ENCODE measurements at places on chromosomes 7 and 10.
A peak's percentile ranks its signal among the peaks of the same experiment; 100 is the strongest.

DNA sequence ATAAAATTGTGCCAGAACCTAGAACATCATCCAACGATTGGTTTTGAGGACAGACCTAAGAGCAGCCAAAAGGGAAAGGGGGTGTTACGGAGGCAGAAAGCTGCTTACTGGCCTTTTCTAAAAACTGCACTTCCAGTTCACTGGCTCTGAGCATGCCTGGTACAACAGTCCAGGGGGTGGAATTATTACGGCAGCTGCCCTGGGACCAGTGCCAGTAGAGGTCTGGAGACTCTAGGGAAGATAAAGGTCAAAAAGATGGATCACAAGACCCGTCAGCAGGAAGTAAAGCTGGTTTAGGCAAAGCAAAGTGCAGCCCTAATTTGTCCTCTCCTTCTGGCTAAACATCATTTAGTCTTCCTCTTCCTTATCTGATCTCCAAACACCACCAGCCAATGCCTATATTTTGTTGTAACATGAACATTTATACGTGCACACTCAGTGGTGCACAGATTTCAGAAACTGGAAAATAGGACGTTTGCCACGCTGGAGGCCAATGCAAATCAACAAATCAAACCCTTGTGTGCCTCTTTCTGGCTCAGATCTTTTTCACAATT is 216.4 kb upstream of the DPP6 start:
- DNase-seq = no peak

DNA sequence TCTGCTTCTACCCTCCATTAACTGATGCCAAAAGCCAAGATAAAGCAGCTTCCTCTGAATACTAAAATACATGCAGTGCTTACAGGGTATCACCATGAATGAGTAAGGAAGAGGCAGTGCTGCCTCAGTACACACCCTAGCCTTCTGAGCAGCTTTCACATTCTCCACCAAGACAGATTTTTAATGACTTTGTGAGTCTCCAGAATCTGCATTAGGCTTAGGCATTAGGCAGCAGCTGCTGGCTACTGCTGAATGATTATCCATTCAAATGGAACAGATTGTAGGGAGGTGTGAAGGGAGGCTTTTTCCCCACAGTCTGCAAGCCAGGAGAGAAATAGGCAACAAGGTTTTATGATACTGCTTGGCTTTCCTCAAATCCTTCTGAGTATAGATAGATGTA is 1226.7 kb upstream of the LRRN3 start:
- no peak for DNase-seq

- no peak for DNase-seq
Measured at GRCh38 chr10:27771231-27771630, 25.6 kb upstream of the MKX start.

DNA sequence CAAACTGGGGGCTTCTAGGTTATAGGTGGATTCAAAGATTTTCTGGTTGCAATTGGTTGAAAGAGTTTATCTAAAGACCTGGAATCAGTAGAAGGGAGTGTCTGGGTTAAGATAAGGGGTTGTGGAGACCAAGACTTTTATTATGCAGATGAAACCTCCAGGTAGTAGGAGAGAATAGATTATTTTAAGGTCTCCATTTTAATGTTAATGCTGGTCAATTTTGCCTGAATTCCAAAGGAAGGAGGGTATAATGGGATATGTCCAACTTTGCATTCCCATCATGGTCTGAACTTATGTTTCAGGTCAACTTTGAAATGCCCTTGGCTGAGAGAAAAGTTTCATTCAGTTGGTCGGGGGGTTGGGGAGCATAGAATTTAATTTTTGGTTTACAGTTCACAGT is 44.3 kb upstream of the SEMA3E start:
- DNase-seq = no peak

GRCh38 chr7:47091141-47091540 is 490.8 kb downstream of the TNS3 start:
- no peak for DNase-seq

GRCh38 chr7:22876986-22877729 is 54.5 kb upstream of the TOMM7 start:
- no peak for DNase-seq

DNA sequence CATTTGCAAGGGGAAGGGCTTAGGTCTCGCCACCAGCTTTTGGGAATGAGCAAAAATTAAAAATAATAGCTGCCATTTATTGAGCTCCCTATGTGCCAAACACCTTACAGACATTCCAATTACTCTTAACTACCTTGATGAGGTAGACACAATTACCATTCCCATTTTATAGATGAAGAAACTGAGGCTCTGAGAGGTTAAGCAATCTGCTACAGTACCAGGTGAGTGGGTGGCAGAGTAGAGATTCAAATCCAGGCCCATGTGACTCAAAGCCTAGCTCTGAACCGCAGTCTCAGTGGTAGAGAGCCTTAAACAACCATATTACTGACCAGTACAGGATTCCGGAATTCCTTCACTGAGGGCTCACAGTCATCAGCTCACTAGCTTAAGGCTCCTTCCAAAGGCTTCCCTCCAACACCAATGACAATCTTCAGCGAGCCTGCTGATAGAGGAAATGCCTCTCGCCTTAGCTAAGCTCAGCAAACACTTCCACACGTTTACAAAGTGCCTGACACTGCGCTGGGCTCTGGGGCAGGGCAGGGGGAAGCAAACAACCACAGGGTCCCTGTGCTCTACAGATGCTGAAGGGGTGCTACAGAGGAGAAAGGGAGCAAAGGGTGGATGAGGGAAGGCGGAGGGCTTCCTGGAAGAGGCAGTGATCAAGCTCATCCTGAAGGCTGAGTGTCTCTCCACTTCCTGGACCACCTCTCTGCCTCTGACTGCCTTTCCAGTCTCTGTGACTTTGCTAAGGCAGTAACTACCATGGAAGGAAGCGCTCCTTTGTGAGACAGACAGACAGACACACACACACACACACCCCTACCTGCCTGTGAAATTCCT is 7.4 kb downstream of the LRRC20 start:
- DNase-seq = no peak

DNA sequence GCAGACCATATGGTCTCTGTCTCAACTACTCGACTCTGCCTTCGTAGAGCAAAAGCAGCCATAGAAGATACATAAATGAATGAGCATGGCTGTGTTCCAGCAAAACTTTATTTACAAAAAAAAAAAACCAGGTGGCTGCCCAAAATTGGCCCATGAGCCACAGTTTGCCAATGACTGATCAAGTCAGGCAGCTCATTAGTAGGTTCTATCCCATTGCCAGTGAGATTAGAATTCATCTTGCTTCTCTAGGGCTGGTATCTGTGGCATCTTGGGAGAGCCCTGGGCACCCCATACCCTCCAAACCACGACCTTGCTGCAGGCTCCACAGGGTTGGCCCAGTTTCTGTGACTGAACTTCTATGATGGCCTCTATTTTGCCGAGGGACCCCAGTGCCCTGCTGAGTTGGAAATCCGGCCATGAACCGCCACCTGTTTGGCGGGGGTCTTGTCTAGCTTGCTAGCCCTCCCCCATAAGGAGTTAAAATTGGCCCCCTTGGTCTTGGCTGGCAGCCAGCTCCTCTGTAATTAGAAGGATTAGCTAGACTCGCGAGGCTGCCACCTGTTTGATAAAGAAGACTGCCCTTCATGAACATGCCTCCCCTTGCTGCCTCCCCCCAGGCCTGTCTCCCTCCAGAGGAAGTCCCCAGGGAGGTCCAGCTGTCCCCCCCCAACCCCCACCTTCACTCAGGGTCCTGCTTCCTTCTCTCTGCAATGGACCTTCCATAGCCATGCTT is 83.9 kb downstream of the CHN2 start:
- no peak for DNase-seq

GRCh38 chr7:13898957-13899670 is 90.4 kb downstream of the ETV1 start:
- DNase-seq = no peak

DNA sequence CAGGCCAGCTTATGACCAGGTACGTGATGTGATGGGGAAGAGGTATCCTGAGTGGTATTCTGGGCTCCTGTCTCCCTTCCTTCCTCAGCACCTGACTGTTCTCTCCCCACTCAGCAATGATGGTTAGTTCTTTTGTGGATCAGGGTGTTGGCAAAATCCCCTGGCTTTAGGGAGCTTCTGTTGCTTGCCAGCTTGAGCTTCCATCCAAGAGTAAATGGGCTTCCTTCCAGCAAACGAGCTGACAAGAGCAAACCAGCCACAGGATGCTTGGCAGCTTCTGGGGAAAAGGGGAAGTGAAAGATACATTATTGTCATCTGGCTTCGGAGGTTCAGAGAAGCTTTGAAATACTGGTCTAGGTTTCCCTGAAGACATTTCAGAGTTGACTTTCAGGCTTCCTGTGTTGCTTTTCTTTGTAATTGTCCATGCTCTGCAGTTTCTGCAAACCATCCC is 5.2 kb downstream of the DUSP5 start:
- DNase-seq = peak; percentile 52

GRCh38 chr10:133125901-133126300 is 34.1 kb upstream of the KNDC1 start:
- DNase-seq = peak; percentile 12

DNA sequence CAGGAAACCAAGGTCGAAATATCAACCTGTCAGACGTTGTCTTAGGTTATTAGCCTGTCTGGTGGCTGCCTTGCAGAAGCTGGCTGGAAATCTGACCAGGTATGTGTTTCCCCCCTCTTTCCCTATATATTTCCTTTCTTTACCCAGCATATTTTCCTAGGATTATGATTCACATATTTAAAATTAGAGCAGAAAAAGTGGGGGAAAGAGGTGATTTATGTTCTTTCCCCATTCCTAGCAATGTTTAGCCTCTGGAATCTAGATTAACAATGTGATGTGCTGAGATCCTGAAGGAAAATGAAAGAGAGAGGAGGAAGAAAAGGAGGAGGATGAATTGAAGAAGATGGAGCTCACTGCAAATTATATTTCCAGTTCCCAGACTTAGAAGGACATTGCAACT is 421.4 kb upstream of the AUTS2 start:
- no peak for DNase-seq

DNA sequence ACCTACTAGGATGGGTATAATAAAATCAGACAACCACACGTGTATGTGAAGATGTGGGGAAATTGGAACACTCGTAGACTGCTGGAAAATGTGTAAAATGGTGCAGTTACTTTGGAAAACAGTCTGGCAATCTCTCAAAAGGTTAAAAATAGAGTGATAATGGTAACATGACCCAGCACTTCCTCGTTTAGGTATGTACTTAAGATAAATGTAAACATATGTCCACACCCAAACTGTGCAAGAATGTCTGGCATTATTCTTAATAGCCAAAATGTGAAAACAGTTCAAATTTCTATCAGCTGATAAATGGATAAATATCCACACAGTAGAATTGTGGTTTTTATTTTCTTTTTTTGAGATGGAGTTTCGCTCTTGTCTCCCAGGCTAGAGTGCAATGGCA is 272.8 kb downstream of the ZNF248 start:
- DNase-seq = no peak

DNA sequence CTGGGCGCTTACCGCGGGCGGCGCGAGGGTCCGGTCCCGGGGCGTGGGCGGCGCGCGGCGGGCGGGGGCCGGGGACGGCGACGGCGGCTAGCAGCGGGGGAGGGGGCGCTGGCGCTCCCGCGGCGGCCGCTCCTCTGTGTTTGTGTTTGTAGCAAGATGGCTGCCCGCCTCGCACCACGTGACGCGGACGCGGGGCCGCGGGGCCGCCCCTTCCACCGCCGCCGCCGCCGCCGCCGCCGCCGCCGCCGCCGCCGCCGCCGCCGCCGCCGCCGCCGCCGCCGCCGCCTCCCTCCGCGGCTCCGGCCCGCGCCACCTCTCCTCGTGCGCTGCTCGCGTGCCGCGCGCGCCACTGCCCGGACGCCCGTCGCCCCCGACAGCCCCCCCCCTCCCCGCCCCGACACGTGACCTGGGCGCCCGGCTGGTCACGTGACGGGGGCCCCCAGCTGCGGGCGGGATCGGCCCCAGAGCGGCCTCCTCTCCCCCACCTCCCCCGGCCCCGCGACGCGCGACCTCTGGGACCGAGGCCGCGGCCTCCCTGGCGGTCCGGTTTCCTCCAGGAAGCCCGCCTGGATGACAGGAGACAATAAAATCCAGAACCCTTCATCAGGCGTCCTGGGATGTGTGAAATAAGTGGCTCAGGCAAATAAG is at the start of gene GIGYF1:
GIGYF1 (minus strand) TSS at position 153 of the 648 bp plus-strand sequence. CDS start 6,012 bp downstream, outside the sequence.
- peak; percentile 84 for DNase-seq

- no peak for DNase-seq
Measured at GRCh38 chr7:87202705-87203104, 16.8 kb downstream of the TMEM243 start.

DNA sequence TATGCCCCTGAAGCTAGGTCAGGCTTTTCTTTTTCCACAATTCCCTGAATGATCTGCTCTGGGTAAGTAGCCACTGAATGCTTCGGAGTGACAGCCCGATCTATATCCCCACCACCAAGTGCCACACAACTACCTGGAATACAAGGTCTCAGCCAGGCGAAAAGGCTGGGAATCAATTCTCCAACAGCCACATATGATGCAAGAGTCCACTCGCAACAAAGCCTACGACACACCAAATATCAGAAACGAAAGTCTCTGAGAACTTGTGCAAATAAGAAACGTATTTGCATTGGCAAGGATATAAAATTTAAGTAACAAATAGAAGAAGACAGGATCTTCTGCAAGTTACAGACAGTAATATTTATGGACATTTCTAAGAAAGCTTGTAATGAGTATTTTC is 5.7 kb downstream of the HIPK2 start:
- DNase-seq = no peak

DNA sequence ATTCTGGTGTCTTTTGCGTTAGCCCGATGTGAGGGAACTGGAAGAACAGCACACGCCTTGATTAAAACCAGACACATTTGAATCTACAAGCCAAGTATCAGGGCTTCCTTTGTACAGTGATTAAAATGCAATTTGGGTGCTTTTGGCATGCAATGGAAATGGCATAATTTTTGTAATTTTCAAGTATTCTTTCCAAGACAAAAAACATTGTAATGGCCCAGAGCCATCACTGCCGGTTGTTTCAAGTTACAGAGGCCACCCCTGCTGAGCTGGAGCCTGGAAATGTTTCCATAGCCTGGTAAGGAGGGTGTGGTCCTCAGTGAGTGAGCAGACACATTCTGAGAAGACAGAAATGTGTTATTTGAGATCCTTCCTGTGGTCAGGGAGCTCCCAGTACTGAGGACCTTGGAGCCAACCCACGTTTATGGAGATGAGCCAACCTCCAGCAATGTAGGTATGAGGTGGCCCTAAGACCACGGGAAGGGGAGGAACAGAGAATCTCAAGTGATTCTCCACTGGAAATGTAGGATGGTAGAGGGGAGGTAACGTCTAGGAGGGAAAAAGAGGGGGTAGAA is 20.9 kb downstream of the TEX36 start:
- no peak for DNase-seq

DNA sequence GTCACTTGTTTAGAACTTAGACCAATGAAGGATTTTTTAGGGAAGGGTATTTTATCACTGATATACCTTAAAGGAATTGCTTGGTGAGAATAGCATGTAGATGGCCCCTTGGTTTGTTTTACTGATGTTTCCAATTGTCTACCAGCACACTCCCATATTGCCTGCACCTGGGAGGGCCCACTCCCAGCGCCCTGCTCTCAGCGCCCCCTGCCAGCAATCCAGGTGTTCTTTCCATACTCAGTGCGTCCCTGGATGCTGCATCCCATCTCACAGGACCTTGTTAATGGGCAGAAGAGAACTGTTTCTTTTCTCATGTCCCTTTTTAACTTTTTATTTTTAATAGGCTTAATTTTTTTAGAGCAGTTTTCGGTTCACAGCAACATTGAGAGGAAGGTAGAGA is 24.1 kb upstream of the SFRP5 start:
- DNase-seq = no peak

Data from activated T-cell treated with anti-CD3 and anti-CD28 coated beads, Interleukin-2, amount 50 U/mL, for 24 hours (primary cell).